ENCODE measurements at places on chromosomes 11 and 22.
A peak's percentile ranks its signal among the peaks of the same experiment; 100 is the strongest.

DNA sequence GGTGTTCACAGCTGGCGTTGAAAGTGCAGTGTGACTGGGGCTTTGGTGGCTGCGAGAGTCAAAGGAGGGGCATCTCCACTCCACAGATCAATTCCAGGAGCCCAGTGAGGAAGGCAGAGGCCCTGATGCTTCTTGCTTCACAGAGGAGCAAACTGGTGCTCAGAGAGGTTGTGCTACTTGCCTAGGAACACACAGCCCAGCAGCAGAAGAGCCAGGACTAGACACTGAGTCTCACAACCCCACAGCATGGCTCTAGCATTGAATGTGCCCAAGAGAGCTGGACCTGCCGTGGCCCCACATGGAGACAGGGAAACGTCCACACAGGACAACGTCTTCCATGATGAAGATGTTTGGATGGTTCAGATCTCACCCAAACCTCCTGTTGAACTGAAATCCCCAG is 33.3 kb downstream of the LINC01488 start:
- DNase-seq, result no peak

GRCh38 chr11:6365659-6366058 is 24.6 kb upstream of the SMPD1 start:
- DNase-seq, result no peak

GRCh38 chr11:33689501-33689900 is 11.1 kb downstream of the C11orf91 start:
- DNase-seq, result no peak

DNA sequence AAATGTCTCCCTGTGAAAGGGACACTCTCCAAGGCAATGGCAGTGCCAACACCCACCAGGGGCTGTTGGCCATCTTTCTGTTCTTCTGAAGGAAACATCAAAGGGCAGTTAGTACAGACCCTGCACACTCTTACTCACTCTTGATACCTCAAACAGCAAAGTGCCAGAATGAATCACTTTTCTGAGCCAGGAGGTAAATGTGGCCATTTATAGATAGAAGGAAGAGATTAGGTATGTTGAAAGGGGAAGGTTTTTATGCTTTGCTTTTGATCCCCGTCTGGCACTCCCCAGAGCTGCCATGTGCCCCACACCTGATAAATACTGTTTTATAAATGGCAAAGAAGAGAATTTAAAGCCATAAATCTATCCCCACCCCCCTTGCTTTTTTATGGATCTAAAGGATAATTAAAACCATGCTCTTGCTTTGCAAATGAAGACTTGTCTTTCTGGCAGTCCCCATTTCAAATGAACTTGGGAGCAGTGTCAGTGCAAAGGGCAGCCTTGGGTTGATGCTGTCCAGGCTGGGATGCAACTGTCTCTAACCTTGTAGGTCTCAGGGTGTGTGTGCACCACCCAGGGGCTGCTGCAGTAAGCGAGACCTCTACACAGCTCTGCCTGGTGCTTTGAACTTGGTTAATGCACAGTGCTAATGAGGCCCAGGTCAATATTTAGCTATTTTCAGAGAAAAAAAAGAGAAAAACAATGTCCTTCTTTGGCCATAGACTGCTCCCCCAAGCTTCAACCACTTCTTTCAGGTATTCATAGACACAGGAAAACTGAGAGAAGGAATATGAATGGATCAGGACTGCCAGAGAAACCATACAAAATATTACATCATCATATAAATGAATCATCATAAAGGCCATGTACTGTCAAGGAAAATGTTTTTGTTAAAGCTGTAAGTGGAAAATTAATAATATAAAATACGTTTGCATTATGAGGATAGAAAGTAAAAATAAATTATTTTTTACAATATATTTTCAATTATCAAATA is 207.5 kb downstream of the ETS1 start:
- no peak for DNase-seq

DNA sequence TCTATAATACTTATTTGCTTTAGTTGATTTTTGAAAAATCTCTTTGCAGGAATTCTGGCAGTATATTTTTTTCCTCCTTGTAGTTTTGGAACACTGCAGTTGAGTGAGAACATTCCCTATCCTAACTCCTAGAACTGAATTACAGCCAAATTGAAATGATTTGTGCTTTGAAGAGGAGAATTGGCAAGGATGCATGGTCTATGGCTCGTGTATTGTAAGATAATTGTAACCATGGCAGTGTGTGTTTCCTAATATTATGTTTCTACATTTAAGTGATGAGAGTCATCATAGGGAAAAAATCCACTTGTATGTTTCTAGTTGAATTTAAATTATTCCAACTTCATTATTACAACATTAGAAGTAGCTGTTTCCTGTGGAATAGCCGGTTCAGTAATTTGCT is 80.9 kb upstream of the MYO18B start:
- no peak for DNase-seq

DNA sequence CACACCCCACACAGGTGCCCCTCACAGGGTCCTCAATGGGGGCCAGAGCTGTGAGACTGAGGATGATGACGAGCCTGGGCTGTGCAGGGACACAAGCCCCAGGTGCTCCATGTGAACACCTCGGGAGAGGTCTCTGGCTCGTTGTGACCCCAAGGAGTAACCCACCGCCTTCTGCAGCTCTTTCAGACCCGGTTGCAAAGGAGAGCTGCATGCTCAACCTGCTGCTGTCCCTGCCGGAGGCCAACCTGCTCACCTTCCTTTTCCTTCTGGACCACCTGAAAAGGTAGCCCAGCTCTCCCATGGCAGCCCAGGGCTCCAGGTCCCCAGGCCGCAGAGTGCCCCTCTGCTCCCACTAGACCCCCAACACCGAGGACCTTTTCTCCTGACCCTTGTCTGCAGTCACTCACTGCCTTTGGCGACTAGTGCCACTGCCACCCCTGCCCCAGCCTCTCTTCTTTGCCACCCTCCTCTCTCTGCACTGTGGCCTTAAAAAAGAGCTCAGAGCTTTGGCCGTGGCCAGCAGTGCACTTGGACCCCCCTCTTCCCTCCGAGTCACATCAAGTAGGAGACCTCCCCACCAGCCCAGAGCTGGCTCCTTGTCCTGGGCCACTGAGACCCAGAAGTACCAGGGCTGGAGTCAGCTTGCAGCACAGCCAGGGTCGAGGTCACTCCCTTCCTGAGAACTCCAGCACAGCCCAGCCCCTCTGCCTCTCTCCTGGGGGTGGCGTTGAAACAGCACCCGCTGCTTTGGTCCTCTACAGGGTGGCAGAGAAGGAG is 133.7 kb downstream of the BCR start:
- no peak for DNase-seq

GRCh38 chr11:62498031-62498430 is 48.6 kb downstream of the AHNAK start:
- DNase-seq, result no peak

- DNase-seq, result no peak
Measured at GRCh38 chr11:127625402-127625801, 624.8 kb upstream of the KIRREL3 start.

- no peak for DNase-seq
Measured at GRCh38 chr22:30054764-30055069, 25.5 kb upstream of the HORMAD2 start.

DNA sequence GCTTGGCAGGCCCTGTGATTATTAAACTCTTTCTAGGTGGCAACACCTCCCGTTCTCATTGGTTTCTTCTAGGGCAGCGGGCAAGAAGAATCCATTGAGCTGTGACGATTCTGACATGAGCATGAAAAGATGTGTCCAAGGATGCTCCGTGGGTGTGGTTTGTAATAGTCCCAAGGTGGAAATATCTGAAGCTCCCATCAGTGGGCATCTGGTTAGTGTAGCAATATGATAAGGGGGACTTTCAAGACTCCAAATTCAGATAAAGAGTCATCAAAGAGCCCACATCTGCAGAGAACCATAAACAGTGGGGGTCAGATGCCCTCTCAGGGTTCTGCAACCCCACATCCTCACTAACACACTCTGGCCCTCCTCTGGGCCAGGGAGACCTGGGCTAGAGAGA is 42.6 kb downstream of the TST start:
- no peak for DNase-seq

GRCh38 chr22:38963872-38964271 is 6.5 kb downstream of the APOBEC3A start:
- no peak for DNase-seq

DNA sequence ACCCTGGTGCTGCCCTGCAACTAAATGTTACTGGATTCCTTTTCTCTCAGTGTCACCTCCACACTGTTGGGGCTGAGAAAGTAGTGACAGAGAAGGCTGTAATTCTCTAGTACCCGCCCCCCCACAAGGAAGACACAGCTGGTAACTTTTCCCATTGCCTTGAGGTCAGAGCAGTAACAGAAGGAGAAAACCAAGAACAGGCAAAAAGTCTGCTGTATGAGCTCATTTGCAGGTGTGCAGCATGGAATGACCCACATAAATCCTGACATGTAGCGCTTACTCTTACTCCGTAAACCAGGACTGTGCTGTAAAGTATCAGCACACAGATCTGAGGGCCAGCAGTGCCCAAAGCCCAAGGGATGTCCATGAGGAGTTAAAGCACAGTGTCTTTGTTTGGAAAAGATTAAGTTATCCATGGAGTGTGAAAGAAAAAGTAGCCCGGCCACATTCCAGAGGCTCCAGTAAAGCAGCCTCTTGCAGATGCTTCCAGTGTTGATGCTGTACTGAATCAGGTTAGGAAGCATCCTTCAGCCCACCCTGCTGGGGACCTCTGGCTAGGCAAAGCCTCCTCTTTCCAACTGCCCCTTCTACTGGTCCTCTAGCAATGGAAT is 120.7 kb downstream of the PLEKHA7 start:
- no peak for DNase-seq

- no peak for DNase-seq
Measured at GRCh38 chr11:73977856-73978519, 4.7 kb downstream of the UCP2 start.

GRCh38 chr11:34679681-34680080 is 58.8 kb downstream of the EHF start:
- DNase-seq, result no peak

- DNase-seq, result peak; percentile 96
Measured at GRCh38 chr11:68038718-68039525, at the start of gene TCIRG1. TCIRG1 (plus strand) TSS chr11:68039025; CDS start chr11:68041272, 2,247 bp downstream.

- no peak for DNase-seq
Measured at GRCh38 chr11:92008249-92008648, 216.4 kb upstream of the FAT3 start.

- no peak for DNase-seq
Measured at GRCh38 chr11:62024936-62025486, 57.6 kb upstream of the FTH1 start.

DNA sequence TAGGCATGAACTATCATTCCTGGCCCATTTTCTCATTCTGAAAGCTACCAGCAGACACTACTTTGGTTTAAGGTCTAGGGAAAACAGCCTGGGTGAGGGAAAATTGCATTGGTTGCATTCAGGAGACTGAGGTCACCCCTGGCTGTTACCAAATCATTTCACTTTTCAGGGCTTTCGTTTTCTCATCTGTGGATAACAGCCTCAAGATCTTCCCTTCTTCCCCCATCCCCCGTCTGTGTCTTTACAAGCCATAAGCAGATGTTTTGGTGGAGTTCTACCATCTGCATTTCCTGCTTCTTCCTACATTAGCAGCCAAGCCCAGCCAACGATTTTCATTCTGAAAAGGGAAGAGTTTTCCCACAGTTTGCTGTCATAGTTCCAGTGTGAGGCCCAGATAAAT is 130.4 kb downstream of the HIPK3 start:
- DNase-seq, result peak; percentile 34

DNA sequence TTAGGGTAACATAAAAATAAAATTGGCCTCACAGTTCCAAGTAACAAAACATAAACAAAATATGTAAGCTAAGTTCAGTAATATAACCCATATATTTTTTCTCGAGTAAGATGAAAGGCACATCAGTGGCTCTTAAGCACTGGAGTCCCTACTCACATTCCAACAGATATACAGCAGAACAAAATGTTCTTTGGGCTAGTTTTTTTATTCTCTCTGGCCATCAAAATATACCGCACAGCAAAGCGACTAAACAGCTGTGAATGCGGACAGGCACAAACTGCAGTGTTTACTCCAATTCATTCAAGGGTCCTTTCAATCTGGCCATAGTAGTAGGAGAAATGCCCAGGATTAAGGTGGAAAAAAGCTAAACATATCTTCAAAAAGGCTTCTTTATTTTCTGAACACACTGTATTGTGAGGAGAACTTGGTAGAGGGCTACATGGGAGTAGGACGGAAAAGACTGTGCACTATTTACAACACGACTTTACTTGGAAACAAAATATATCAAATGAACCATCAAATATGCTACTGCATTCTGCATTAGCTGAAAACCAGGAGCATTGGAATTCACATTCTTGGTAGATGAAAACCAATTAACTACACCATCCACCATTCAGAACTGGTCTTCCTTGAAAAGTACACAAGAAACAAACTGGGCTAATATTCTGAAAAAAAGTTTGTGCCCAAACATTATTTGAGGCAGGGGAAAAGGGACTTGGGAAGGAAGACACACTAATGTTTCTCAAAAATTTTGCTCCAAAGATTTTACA is 4.4 kb downstream of the CDON start:
- DNase-seq, result no peak

DNA sequence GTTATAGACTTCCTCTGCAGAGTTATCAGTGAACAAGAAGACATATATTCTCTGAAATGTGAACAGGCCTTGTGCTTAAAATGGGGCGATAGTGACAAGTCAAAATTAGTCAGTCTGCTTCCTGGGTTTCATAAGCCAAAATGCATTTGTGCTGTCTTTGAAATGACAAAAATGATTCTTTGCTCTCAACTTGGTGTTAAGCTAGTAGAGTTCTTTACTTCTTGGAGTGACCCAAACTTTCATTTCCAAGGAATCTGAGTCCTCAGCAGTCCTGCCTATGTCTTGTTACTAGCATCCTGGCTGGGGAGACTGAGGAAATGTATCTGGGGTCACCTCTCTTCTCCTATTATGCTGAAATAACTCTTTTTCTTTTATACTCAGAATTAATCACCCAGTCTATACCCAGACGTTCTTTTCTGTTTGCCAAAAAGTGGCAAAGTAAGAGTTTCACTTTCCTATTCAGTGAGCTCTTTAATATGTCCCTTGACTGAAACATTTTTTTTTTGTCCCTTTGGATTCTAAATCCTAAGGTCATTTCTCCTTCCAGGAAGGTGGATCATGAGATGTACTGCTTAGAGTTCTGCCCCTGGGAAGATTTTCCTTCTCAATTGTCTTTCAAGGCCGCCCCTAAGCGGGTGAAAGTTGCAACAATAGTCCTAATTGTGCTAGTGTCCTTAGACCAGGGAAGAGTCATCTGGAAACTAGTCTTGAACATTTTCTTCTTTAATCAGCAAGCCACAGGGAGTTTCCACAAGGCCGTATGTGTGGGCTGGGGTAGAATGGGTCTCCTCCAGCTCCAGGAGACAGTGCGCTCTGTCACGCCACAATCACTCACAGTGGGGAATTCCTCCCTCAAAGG is 53.0 kb upstream of the RDX start:
- no peak for DNase-seq

GRCh38 chr11:60912851-60913528 is 968 bp upstream of the TMEM109 start:
- no peak for DNase-seq

GRCh38 chr11:116703421-116703820 is 69.4 kb downstream of the BUD13 start:
- no peak for DNase-seq

- DNase-seq, result peak; percentile 9
Measured at GRCh38 chr22:30864441-30865420, 103.8 kb downstream of the MORC2 start.

- no peak for DNase-seq
Measured at GRCh38 chr11:29989174-29989970, 27.5 kb downstream of the KCNA4 start.

All from AG20443 (cell line).